Fibroblast of skin of right biceps (primary cell): ENCODE measurements at places on chromosomes 12 and 14.
A peak's percentile ranks its signal among the peaks of the same experiment; 100 is the strongest.

DNA sequence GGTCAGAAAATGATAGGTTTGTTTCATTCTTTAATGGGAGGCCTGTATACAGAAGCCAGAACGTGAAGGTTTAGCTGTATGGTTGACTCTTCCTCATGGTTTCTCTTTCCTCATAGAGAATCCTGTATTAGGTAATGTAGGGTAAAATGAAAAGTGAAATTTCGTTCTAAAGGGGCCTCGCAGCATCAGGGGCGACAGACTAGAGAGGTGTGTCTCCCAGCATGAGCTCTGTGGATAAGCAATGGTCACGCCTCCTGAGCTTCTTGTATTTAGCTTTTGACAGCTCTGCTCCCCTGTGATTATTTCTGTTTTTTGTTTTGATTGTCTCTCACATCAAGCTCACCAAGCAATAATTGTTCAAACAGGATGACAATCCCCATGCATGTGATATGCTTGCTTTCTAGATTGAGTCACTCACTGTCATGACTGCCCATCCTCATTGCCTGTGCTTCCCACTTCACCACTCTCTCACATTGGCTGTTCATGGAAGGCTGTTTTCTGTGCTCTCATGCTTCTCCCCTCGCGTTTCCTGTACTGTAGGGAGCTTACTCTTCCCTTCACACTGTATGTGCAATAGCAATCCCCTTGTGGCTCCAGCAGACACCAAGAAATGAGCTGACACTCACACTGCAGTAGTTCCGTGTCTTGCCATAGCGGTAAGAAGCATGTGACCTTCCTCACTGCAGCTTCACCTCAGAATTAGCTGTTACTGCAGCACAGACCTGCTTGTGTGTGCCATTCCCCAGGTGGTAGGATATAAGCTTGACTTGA, 44.0 kb downstream of the RAD52 start:
- no peak for DNase-seq

DNA sequence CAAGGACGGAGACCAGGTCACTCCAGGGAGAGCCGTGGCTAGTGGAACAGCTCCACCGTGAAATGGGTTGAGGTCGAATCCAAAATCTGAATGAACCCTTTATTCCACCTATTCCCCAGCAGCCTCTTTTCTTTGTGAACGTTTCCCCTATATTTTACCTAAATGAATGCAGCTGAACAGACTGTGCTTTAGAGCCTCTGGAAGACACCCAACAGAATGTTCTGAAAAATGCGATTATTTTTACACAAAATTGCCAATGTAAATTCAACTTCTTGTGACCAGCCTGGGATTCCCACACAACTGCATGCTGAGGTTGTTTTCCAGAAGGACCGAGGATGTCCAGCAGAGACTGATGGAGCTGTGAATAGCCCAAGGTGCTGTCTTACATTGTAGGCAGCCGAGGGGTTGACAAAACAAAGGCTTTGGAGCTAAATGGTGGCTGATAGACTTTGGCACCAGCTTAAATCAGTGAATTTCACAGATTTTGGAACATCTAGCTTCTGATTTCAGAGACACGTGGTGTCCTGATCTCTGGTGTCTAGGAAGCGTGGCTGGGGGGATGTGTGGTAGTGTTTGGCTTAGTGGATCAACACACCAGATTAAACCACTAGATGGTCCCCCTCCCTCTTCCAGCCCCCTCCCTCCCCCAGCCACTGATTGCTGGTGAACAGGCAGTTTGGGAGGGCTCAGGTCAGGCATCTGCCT, 150.4 kb downstream of the ZNF664 start:
- DNase-seq: no peak

GRCh38 chr12:117832459-117833457, 136.0 kb downstream of the KSR2 start:
- peak; percentile 90 for DNase-seq

DNA sequence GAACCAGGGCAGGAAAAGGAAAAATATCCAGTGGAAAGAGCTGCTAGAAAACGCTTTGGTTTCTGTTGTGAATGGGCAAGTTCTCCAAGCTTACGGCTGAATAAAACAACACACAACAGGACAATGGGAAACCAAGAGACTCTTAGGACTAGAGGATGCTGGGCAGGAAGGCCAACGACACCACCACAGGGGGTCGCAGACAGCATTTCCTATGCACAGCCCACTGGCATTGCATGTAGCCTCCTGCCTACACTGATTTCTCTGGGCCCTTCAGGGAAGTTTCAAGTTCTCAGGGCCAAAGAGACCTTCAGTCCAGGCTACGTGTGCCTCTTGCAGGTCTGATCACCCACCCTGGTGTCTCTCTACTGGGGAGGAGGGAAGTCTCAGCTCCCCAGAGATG, 108.0 kb downstream of the RIMBP2 start:
- DNase-seq: no peak

DNA sequence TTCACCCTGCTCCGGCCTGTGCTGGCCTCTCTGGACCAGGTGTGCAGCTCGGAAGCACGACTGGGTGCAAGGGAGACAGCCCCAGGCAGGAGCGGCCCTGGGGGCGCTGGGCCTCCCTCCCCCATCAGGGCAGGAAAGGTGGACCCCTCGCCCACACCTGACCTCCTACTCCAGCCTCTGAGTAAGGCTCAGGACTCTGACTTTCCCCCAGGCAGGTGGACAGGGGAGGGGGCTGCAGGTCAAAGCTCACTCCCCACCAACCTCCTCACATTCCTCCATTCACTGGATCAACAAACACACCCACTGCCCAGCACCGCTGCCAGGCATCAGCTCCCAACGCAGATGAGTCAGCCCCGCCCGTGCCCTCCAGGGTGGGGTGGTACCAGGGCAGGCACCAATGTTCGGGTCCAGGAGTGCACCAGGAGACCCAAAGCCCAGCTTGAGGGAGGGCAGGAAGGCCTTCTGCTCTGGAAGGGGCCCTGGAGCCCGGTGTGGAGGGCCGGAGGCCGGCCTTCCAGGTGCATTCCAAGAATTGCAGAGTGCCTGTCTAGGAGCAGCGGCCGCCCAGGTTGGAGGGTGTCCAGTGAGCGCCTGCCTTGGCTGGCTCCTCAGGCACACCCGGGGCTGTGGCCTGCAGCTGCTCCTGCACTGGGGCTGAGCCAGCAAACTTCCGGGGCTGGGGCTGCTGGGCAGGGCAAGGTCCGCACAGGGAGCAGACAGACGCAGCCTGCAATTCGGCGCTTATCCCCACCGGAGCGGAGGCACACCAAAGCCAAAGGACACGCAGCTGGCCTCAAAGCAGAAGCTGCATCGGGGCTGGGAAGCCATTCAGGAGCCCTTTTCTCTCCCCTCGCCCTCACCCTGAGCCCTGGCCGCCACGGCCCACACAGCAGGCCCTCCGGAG, 1.6 kb upstream of the INF2 start:
- DNase-seq: no peak

GRCh38 chr12:68805592-68806120, 2.3 kb upstream of the MDM2 start:
- peak; percentile 35 for DNase-seq
